Osteocyte (in vitro differentiated cells): ENCODE measurements at places on chromosomes 13 and 19.

- peak overlapping the region; percentile 88 for H3K27ac ChIP-seq
- H3K27me3 ChIP-seq, result no peaks in the 10 kb centered on the region
- H3K36me3 ChIP-seq, result peaks cover 37% of the 10 kb centered on the region
- H3K4me1 ChIP-seq, result peaks cover 33% of the 10 kb centered on the region
- DNase-seq, result no peak
Observed at GRCh38 chr19:37333457-37333856, 37.4 kb upstream of the ZNF527 start.

- H3K36me3 ChIP-seq, result peaks cover 22% of the 10 kb centered on the region
- no peak overlapping the region for H3K4me3 ChIP-seq
- no peaks in the 10 kb centered on the region for H3K27me3 ChIP-seq
- H3K4me1 ChIP-seq, result peaks cover 28% of the 10 kb centered on the region
Observed at GRCh38 chr13:43107780-43108179, 84.4 kb downstream of the DNAJC15 start.

- no peak overlapping the region for H3K4me3 ChIP-seq
- no peak overlapping the region for H3K27ac ChIP-seq
- H3K36me3 ChIP-seq, result peaks cover 13% of the 10 kb centered on the region
- H3K27me3 ChIP-seq, result no peaks in the 10 kb centered on the region
- peaks cover 16% of the 10 kb centered on the region for H3K4me1 ChIP-seq
Observed at GRCh38 chr19:19185853-19186740, 5.9 kb downstream of the BORCS8 start.

DNA sequence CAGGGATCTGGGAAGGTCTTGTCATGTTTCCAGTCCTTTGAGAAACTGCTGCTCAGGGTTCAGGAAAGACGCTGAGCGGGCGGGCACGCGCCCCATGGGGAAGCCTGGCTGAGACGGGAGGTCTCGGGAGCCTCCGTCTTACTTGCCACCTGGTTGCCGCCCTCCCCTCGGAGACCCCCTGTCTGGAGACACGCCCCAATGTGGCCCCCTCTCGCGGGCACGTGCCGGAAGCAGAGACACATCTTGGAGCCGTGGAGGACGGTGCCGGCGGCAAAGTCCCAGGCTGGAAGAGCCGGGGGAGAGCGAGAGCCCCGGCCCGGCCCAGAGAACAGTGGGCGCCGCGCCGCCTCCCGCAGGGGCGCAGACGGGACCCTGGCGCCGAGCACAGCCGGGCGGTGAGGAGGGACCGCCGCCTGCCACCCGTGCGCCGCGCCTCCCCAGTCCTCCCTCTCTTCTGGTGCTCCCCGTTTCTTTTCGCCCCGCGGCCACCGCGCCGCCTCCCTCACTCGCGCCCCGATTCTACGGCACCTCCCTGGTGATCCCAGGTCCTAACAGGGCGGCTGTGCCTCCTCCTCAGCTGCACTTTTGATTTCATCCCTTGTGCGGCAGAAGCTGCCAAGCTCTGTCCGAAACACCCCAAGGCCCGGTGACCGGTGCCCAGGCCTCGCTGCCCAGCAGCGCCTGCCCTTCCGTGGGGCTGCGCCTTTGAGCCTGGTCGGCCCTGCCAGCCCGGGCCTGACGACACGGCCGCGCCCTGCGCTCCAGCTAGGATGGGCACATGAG is 15.5 kb downstream of the GJB2 start:
- H3K36me3 ChIP-seq, result no peaks in the 10 kb centered on the region
- DNase-seq, result no peak
- H3K4me1 ChIP-seq, result peaks cover 9% of the 10 kb centered on the region

GRCh38 chr19:13100031-13100588 is 2.5 kb downstream of the LYL1 start:
- H3K27me3 ChIP-seq, result peaks cover 19% of the 10 kb centered on the region
- no peak overlapping the region for H3K4me3 ChIP-seq
- H3K27ac ChIP-seq, result no peak overlapping the region
- no peak for DNase-seq
- H3K4me1 ChIP-seq, result peaks cover 19% of the 10 kb centered on the region

DNA sequence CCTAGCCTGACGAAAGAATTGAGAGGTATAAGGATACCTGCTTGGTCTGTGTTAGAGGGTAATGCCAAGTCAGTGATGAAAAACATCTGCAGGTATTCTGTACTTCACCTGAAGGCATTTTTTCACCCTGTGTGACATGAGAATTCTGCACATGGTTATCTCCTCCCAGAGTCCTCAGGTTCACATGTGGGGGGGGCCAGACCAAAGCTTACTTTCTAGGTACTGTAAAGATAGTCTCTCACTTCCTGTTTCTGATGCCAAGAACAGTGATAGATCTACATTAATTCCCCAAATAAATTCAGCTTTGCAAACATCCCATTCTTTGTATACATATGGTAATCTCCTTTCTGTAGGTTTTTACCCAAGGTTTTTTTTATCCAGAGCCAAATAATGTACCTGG is 53.4 kb downstream of the GPC6 start:
- H3K27ac ChIP-seq, result no peak overlapping the region
- H3K36me3 ChIP-seq, result peaks cover 3% of the 10 kb centered on the region
- DNase-seq, result no peak
- H3K4me3 ChIP-seq, result no peak overlapping the region
- no peaks in the 10 kb centered on the region for H3K27me3 ChIP-seq

GRCh38 chr19:11005521-11005920 is 44.7 kb downstream of the SMARCA4 start:
- no peak overlapping the region for H3K4me3 ChIP-seq
- DNase-seq, result no peak
- H3K27ac ChIP-seq, result no peak overlapping the region
- H3K27me3 ChIP-seq, result no peaks in the 10 kb centered on the region
- no peaks in the 10 kb centered on the region for H3K4me1 ChIP-seq
